ENCODE measurements at places on chromosomes 1 and 21. TPM values are rescaled to one million over a fixed set of nuclear protein-coding genes. Genes with fewer than 3 reads are reported as not detected.
A peak's percentile ranks its signal among the peaks of the same experiment; 100 is the strongest.

Gene IGFN1
- not detected for total RNA-seq

Gene ELF3
- 0.19 TPM for total RNA-seq

Gene PI4KB
- total RNA-seq = 29.4 TPM

- no peak for DNase-seq
Observed at GRCh38 chr1:109502364-109502851, 7.1 kb downstream of the AMIGO1 start.

- DNase-seq = no peak
Observed at GRCh38 chr1:47757226-47757975, 239.8 kb downstream of the TRABD2B start.

- no peak for DNase-seq
Observed at GRCh38 chr1:30895382-30895943, 13.1 kb downstream of the SDC3 start.

GRCh38 chr1:205074084-205074483 lies 10.2 kb downstream of the TMEM81 start:
- no peak for DNase-seq

GRCh38 chr1:64404202-64404601 lies 65.7 kb upstream of the CACHD1 start:
- no peak for DNase-seq

- DNase-seq = no peak
Observed at GRCh38 chr21:42164818-42165217, 54.1 kb upstream of the ABCG1 start.

GRCh38 chr1:89719502-89720306 lies 86.8 kb downstream of the LRRC8C start:
- DNase-seq = peak; percentile 56

DNA sequence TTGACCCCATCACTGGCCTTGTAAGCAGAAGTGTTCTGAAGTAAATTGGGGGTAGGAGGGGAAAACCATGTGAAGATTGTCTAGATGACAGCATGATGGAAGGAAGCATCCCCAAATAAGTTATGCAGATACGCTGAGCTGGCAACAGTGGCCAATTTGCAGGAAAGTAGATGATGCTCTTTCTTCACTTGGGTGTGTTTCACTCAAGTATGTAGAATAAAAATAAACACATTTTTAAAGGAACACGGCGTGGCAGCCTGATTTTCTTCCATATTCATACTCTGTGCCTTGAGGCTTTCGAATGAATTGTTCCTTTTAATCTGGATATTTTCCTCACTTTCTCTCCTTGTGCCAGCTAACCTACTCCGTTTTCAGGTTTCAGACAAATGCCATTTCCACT lies 295.5 kb upstream of the DPYD start:
- DNase-seq = no peak

DNA sequence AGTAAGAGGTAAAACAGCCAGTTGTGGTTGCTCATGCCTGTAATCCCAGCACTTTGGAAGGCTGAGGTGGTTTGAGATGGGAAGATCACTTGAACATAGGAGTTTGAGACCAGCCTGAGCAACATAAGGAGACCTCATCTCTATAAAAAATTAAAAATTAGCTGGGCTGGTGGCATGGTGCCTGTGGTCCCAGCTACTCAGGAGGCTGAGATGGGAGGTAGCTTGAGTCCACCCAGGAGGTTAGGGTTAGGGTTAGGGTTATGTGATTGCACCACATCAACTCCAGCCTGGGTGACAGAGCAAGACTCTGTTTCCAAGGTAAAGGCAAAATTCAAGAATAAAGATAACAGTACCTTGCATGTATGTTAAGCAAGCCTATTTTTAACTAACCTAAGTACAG lies 3.5 kb downstream of the SAMSN1 start:
- no peak for DNase-seq

DNA sequence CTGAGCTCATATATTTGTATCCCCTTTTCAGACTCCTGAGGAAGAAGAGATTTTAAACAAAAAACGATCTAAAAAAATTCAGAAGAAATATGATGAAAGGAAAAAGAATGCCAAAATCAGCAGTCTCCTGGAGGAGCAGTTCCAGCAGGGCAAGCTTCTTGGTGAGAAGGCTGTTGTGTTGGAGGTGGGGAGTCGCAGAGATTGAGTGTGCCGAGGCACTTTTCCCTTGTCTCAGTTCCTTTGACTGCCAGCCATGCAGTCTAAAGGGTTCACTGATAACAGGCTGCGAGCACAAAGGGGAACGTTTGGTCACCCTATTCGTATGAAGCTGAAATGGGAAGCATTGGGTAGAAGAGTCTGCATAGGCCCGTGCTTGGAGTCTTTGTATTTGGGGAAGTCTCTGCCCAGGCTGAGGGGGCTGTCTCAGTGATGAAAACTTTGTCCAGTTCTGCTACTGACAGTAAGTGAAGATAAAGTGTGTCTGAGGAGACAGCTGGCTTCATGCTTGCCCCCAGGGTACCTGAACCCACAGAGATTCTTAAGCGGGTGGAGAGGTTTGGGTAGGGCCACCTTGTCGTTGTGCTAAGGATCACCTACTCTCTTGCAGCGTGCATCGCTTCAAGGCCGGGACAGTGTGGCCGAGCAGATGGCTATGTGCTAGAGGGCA lies 2.8 kb downstream of the RPS8 start:
- no peak for DNase-seq

DNA sequence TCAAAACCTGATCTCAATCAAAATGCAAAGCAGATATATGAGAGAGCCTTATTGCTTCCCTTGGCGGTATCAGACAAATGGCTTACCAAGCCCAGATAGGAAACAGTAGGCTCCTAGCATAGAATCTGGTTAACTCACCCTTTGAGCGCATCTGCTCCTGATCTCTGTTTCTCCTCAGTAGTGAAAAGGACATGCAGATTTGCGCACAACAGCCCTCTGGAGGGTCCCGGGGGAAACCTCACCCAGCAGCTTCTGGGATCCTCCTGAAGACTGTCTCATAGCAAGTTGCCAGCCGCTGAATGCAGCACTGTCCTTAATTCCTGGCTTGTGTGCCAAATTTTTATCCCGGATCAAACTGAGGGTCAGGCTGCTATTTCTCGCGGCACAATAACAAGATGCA lies 192.2 kb downstream of the FASLG start:
- DNase-seq = no peak

Gene ADGRL4
- total RNA-seq = not detected

Gene GPR37L1
- total RNA-seq = not detected

GRCh38 chr1:7363450-7363849 lies 407.6 kb upstream of the VAMP3 start:
- peak; percentile 93 for DNase-seq

DNA sequence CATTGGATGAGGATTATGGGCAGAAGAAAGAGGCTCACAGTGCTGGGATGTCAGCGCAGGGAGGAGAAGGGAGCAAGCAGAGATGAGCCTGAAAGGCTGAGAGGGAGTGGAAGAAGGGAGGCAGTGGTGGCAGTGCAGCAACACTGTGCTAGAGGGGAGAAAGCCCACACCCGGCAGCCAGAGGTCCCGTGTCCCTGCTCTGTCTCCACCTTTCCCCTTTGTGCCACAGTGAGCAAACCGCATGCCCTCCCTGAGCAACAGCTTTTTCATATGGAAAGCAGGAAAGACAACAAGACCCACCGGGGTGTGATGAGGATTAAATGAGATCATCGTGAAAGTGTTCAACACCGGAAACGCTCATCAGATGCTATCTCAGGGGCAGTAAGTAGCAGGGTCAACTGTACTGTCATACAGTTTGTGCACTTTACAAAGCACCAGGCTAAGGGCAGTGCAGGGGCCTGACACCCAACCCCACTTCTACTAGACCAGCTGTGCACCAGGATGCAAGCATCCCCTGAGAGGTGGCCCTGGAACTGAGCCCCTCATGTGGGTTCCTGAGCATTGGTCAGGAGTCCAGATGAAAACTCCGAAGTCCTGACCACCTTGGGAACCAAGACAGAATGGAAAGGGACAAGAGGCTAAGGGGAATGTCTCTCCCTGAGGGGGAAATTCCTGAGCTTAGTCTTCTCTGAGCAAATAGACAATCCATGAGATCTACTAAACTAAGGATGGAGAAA lies 9.1 kb downstream of the NHLH1 start:
- DNase-seq = peak; percentile 72

DNA sequence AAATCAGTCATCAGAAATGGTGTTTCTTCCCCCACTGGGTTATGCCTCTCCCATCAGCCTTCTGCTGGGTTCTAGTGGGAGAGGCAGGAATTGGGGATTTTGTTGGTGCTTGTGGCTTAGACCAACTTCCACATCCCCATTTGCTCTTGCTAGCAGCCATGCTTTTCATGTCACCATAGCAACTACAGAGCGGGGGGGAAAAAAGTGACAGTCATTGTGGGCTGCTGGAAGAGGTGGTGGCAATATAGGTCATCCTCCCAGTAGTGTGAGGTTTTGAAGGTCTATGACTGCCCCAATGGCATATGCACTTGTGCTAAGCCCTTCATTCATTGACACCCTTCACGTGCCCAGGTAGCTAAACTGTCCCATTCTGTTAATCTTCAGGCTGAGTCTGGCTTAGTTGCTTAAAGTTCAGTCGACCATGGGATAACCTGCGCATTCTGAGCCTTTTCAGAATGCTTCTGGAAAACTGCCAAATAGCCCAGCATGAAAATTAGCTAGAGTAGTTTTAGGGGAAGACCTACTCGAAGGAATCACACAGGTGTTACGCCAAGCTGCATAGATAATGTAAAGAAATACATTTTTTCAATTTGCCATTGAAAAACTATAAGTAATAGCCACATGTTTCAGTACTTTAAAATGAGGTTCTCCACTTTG lies 53.7 kb upstream of the ZNF326 start:
- peak; percentile 75 for DNase-seq

Gene AMY2A
- total RNA-seq = not detected

DNA sequence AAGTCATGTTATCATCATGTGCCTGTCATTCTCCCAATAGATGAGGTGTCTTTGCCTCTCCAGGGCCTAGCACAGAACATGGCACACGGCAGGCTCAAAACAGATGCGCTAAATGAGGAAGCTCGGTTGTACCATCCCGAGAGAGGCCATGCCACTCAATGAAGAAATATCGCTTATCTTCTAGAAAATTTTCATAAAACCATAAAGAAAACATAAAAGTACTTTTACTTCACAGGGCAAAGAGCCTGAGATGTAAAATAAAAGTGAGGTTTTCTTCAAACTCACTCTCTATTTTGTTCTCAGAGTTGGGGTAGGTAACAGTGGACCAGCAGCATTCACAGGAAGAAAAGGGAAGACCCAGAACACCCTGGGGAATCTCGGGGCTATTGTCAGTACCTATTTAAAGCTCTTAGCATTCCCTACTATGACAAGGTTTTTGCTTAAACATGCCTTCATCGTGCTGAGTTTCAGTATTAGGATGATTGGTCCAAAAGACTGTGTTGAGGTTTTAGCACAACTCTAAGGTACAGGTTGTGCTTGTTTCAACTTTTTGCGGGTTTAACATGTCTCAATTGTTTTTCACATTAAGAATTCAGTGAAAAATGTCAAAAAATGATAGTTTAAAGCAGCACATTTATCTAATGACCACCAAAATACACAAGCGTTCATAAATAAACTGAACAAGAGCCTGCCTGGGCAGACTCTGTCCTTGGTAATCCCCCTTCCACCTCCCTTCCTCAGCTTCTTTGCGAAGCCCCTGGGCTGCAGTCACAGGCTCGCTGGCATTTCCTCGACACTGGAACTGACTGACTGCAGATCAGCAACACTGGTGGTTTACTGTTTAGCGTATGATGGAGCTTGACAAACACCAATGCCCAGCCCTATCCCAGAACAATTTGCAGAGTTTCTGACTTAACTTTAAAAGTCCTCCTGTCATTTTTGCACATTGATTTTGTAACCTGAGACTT lies 55.6 kb downstream of the COQ8A start:
- DNase-seq = no peak

DNA sequence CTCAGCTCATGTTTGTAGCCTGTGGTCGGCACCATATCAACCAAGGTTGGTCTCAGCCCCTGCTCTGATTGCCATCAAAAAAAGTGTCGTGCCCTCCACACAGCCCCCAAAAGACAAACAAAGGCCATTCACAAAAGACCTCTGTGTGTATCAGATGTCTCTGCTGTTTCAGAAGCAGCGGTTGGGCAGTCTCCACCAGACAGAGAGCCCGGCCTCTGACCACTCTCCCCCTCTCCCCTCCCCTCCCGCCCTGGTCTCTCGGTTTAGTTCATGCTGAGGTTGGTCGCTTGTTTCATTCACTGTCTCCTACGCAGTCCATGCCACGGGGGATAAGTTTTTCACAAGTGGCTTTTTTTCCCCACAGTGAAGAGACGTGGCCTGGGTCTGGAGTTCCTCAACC lies 27.1 kb downstream of the ACTA1 start:
- DNase-seq = peak; percentile 28

DNA sequence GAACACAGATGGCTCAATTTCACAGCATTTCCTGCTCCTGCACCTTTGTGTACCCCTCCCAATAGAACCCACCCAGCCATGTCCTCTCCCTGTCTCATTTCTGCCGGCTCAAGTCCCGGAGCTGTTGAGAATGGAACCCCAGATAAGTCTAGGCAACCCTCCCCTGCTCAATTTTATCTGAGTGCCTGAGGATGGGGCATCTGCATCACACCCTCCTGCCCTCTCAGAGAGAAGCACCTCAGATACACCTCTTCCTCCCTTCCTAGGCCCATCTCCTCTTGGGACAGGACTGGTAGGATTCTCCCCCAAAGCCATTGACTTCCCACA lies 1.1 kb downstream of the KIF21B start:
- DNase-seq = no peak

Gene PRDM16
- total RNA-seq = not detected

- DNase-seq = no peak
Observed at GRCh38 chr1:43269627-43270375, at the start of gene TMEM125. TMEM125 (plus strand) TSS chr1:43269983; CDS start chr1:43272723, 2,740 bp downstream.

Gene SELL
- not detected for total RNA-seq

Gene S100A2
- total RNA-seq = not detected

Gene SUCO
- total RNA-seq = 22.9 TPM

- DNase-seq = no peak
Observed at GRCh38 chr1:27527223-27527889, 37.4 kb upstream of the WASF2 start.

GRCh38 chr1:17185485-17185860 lies 19.5 kb upstream of the PADI1 start:
- DNase-seq = no peak

Data from Karpas-422 (cell line).